Activated naive CD4-positive, alpha-beta T cell (primary cell): ENCODE measurements at places on chromosomes 5 and 9.

GRCh38 chr9:78898234-78898633 lies 601.3 kb downstream of the PSAT1 start:
- DNase-seq = no peak

DNA sequence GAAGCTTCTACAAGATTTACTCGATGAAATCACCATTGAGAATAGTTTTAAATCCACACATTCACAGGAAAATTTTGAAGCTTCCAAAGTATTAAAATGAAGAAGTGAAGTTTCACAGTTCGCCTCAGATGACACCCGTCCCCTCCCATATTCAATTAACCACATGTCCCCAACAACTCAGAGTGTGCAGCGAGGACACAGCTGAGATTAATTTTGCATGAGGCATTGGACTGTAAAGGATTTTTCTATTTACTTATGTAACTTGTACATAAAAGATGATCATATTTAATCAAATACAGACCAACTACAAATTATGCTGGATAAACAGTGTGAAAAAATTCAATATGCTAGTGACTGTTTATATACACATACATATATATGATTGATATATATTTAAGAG lies 84.7 kb upstream of the OLFM1 start:
- no peak for DNase-seq

GRCh38 chr5:32254881-32255539 lies 57.7 kb downstream of the MTMR12 start:
- no peak for DNase-seq

DNA sequence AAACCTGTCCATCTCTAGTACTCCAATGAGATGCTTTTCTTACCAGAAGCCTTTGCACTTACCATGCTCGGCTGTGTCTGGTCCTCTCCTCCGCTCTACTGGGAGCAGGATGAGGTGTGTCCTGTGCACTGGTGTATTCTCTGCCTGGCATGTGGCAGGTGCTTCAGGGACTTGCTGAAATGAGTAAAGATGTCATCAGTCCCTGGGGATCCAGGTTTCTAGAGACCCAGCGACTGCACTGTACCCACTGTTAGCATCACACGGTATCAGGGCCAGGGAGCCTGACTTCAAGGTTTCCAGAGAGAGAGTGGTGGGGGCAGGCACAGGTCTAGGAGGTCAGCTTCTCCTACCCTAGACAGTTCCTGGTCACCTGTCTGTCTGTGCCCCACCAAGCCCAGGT lies 10.5 kb downstream of the PTTG1 start:
- DNase-seq = no peak

- no peak for DNase-seq
These were observed 37.7 kb downstream of the TYRP1 start for GRCh38 chr9:12730927-12731326.

GRCh38 chr5:127650022-127650421 lies 1.1 kb downstream of the CTXN3 start:
- DNase-seq = no peak
